Activated CD8-positive, alpha-beta memory T cell treated with anti-CD3 and anti-CD28 coated beads for 24 hours (primary cell): ENCODE measurements at places on chromosomes 16 and 17.

DNA sequence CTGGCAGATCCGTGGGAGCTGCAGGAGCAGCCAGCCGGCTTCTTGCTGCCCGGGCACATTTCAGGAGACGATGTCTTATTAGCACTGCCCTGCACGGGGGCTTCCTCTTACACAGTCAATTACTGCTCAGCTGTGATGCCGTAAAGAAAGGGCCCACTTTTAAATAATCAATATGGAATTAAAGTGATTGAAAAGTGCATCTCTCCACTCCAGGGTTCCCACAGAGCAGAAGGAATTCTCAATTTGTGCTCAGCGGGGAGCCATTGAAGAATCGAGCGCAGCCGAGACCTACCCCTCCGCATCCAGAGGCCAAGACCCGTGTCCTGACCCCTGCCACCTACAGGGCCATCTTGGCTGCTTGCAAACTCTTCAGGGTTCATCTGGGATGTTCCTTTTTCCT is 399.4 kb upstream of the C16orf82 start:
- no peak for DNase-seq

- DNase-seq, result no peak
These were observed 76.6 kb upstream of the DHX40 start for GRCh38 chr17:59488805-59489204.

DNA sequence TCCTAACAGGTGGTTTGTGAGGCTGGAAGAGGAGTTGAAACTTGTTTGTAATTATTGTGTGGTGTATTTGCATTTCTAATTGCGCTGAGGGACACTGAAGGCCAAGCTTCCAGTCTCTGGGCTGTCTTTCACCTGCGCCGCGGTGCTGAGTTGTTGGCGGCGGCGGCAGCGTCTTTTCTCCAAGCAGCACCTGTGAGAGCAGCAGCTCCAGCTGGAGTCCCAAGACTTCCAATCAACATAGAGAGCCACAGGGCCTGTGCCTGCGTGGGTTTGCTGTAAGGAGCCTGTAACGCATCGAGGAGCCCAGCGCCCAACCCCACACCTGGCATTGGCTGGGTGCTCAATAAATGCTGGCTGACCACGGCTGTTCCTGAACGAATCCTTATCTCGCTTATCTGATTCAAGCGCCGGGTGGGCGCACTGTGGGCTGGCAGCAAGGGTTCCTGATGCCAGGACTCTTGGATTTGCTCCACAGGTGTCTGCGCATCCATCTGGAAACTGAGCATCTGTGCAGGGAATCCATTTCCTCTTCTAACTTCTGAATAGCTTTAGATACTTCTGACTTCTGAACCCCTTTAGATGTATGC is 138.1 kb downstream of the ASIC2 start:
- no peak for DNase-seq

DNA sequence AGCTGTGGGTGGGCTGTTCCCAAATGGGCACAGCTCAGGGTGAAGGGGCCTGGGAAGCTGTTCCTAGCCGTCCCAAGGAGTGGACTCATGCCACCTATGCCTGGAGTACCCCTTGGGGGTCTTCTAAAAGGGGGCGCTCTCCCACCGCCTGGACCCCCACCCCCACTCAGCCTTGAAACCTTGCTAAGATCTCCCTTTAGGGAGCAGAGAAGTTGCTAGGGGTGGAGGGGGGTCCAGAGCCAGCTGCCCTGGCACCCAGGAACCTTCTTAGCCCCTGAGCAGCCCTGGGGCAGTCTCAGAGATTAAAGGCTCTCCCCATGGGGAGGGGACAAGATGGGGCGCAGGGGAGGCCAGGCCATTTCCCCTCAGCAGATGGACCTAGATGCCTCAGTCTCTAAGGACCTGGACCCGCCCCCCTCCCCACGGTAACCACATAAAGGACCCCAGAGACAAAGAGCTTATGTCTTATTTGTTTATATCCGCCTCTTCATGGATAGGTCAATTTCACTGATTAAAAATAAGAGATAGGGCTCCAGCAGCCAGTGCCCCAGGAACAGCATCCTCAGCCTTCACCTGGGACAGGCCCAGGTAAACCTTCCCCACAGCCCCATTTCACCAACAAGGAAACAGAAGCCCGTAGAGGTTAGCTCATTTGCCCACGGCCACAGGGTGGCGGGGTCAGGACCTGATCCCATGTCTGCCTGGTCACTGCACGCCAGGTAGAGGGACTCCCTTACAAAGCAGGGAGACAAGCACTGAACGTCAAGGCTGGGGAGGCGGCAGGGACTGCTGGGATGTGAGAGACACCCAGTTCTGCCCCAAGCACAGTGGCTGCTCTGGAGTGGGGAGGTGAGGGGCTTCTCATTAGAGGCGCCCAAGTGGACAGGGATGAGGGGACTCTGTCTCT is 3.4 kb downstream of the MTSS2 start:
- DNase-seq, result no peak

DNA sequence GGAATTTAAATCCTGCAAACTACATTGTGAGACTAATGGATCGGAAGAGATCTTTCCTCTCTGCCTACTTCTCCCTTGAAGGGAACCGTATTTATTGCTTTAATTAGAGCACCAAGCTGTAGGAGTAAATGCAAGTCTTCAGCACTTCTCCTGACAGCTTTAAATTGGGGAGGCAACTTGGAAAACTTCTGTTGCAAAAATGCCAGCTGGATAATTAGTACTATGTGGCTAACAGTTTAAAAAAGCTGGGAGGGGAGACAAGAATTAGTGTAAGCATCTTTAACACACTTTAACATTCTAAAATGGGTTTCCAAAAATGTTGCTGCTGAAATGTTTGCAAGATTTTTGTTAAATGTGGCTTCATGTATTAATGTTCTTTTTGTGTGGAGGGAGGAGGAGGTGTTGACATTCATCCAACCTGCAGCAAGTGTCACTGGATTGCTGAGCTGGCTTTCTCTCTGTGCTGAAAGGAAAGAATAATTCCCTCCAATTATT is 108.5 kb downstream of the PCTP start:
- DNase-seq, result no peak

- DNase-seq, result no peak
These were observed 5.8 kb downstream of the CDIPT start for GRCh38 chr16:29857133-29857760.

- no peak for DNase-seq
These were observed 93.3 kb downstream of the TOX3 start for GRCh38 chr16:52453644-52454043.

DNA sequence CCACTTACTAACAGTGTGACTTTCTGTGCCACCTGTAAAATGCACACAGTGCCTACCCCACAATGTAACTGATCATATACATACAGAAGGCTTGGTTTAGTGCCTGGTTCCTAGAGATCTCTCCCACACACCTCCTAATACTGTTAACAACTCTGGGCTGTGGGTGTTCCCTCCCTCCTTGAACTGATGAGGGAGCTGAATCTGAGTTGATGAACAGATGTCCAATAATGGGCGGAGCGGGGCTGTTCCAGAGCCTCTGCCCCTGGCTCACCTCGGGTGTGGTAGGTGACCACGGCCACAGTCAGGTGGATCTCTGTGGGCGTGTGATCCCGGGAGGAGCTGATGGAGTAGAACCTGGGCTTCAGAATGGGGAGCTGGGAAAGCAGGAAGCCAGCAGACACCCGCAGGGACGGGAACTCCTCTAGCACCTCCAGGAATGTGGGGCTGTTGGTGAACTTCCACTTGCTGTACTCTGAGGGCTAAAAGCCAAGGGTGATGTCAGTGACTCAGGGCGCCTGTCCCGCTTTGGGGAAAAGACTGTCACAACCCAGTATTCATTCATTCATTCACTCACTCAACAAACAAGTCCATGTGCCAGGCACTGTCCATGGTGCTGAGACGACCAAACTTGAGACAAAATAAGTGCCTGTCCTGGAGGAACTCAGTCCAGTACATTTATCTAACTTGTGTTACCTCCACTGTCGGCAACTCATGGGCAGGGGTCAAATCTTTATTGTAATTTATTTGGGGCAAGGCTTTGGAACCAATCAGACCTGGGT is 37.6 kb downstream of the NOS2 start:
- DNase-seq, result no peak
